ENCODE measurements at places on chromosomes 6 and 20.

GRCh38 chr6:52049252-52050050, 38.0 kb downstream of the PKHD1 start:
- peak; percentile 44 for DNase-seq

GRCh38 chr20:9510911-9511310, 3.5 kb upstream of the LAMP5 start:
- no peak for DNase-seq

DNA sequence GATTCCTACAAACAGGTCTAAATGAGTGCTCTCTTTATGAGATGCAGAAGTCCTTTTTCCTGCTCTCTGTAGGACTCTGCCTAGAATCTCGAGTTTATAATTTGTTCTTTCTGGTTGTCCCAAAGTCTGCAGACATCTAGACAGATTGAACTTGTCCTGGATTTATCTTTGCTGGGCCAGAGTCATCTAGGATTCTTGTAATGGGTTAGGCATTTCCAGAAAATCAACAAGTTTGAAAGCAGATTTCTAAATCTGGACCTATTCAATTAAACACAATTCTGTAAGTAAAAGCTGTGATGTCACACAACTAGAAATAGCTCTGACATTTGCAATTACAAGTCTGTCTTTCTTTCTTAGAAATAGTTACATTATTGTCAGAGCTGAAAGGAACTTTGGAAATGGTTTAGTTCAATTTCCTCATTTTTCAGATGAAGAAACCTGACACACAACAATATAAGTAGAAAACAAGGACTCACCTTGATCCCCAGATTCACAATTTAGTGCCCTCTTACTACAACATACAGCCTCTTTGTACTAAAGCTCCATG, 4.2 kb upstream of the RSPO3 start:
- no peak for DNase-seq

DNA sequence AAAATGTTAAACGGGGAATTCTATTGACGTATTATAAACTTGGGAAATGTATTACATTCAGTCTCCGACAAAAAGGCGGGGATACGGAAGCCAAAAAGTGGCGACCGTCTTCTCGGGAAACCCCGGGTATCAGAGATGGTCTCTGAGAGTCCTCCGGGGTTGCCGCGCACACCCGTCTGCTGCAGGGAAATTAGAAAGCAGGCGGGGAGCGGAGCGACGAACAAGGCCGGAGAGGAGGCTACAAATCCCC, 1.5 kb downstream of the SALL4 start:
- no peak for DNase-seq

DNA sequence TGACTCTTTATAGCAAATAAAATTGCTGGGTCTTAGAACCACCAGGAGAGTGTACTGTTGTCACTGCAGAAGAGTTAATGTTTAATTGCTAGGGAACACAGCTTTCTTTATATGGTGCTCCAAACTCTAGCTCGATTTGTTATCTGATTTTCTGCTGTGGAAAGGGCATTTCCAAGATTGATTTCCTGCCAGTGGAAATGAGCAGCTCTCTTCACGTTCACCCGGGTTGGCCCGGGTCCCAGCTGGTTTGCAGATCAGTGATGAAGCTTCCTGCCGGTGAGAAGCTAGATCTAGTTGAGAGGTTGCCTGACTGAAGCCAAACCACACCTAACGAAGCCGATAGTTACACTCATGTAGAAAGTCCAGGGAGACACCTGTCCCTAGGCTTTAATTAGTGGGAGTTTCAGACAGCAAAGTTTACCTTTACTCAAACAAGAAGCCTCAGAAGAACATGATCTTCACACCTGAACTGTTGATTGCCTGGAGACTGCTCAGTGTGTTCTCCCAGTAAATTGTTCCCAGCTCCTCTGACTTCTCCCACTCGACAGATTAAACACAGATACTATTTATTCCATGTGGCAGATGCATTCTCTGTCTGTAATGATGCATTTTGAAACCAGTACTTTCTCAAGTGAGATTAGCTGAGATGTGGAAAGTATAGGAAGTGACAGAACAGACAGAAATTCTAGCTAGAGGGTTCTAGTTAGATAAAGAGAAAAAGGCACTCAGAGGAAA, 27.8 kb downstream of the PAQR8 start:
- peak; percentile 70 for DNase-seq

DNA sequence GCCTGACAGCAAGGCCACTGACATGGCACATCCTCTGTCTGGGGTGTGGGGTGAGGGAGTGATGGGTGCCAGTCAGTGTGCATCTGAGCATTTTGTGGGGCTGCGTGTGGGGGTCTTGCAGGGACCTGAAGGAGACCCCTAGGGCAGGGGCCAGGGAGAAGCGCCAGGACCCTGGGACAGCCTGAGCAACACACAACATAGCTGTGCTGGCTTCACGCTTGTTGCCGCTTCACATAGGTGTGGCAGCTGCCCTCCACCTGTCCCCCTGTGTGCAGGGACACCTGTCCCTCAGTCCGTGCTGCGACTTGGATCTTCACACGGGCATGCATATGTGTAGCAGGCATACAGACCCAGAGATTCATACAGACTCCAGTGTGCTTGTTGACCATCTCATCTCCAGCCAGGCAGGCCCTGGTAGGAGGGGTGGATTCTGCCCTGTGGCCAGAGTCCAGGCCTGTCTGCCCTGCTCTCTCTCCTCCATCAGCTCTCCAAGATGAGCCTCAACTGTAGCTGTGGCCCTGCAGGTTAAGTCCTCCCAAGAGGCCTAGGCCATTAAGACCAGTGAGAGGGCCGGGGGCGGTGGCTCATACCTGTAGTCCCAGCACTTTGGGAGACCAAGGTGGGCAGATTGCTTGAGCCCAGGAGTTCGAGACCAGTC, 3.2 kb upstream of the NPBWR2 start:
- DNase-seq: no peak

- no peak for DNase-seq
Measured at GRCh38 chr6:169763881-169764280, 12.5 kb downstream of the ERMARD start.

- DNase-seq: no peak
Measured at GRCh38 chr6:48844696-48845095, 618.4 kb downstream of the MMUT start.

DNA sequence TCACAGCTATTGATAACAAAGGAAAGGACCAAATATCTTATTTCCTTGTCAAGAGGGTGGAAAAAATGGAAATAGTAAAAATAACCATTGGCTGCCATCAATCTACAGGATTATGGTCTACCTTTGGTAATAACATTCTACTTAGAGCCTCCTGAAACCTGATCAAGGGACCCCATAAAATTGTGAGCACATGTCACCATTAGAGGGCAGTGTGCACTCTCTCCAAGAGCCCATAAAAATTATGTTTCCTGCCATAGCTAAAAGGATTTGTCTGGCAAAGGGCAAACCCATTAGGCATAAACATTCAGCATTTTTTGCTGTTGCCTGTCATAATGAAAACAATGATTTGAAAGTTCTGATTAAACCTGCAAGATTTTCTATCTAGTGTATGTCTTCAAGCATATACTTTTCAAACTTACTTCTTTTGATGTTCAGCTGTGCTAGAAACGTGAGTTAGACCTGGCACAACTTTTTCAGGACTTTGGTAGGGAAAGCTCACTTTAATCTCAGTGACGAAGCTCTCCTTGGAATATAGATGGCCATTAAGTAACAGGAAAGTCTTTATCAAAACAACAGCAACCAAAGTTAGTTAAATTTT, 120.7 kb upstream of the ZFP64 start:
- peak; percentile 55 for DNase-seq

- DNase-seq: no peak
Measured at GRCh38 chr20:39713076-39713840, 751.1 kb downstream of the DHX35 start.

- no peak for DNase-seq
Measured at GRCh38 chr6:3646616-3647362, 104.7 kb downstream of the PXDC1 start.

- no peak for DNase-seq
Measured at GRCh38 chr6:34493344-34493743, 27.5 kb downstream of the PACSIN1 start.

GRCh38 chr6:132520953-132521352, 8.0 kb upstream of the STX7 start:
- DNase-seq: no peak

GRCh38 chr20:31803552-31804291, 15.4 kb upstream of the MYLK2 start:
- no peak for DNase-seq

GRCh38 chr6:15904651-15905376, 224.1 kb upstream of the MYLIP start:
- DNase-seq: no peak

GRCh38 chr6:43250992-43251373, 7.7 kb downstream of the TTBK1 start:
- DNase-seq: no peak

DNA sequence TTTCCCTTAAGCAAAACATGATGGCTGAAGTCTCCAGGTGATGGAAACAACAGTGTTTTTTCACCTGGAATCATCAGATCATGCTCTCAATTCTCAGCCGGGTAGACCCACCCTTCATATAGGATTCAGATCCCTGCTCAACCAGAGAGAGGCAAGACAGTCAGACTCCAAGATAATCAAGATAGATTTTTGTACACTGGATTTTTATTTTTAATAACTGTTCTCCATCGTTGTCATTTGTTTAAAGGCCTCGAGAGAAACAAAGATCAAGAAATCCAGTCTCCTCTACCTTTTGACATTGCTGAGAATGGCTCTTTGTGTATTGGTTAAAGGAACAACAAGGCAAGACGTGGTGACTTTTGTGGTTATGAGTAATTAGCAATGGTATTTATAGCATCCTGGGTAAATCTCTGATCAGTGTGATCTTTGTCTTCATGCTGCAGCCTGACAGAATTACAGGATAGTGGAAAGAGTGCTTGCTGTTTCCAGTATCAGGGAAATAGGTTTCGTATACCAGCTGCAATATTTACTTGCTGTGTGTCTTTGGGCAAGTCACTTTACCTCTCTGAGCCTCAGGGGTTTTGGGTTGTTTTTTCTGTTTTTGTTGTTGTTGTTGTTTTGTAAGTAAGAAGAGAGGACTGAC, 29.9 kb downstream of the ID4 start:
- no peak for DNase-seq
